Tibial nerve (tissue), 4 donors: ENCODE measurements at places on chromosomes 7 and 10. TPM values are rescaled to one million over a fixed set of nuclear protein-coding genes. Genes with fewer than 3 reads are reported as not detected.

The TIAL1 gene
- total RNA-seq: 53.0 TPM

The GTPBP10 gene
- 11.3 TPM for total RNA-seq

The ZNF736 gene
- total RNA-seq: 14.1 TPM

The TSPAN12 gene
- 7.1 TPM for total RNA-seq

The SORCS3 gene
- 1.8 TPM for total RNA-seq

The VWDE gene
- total RNA-seq: 12.6 TPM

The MXI1 gene
- total RNA-seq: 127 TPM

The TMEM273 gene
- total RNA-seq: 33.7 TPM

DNA sequence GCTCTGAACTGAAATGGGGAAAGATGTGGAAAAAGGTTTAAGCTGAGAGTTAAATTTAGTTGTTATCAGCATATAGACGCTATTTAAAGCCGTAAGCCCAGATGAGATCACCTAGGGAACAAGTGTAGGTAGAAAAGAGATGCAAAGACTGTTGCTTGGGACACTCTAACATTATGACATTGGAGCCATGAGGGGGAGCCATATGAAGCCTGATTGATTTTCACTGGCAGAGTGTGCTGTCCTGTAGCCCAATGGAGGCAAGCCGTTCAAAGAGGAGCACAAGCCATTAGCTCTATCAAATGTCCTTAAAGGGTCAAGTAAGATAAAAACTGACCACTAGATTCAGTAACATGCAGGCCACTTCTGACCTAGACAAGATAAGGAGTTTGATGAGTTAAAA, 223.3 kb downstream of the TWIST1 start:
- no peaks in the 10 kb centered on the region for H3K27me3 ChIP-seq
- H3K36me3 ChIP-seq: no peaks in the 10 kb centered on the region
- H3K4me3 ChIP-seq: no peak overlapping the region
- H3K27ac ChIP-seq: no peak overlapping the region
- no peak for DNase-seq

DNA sequence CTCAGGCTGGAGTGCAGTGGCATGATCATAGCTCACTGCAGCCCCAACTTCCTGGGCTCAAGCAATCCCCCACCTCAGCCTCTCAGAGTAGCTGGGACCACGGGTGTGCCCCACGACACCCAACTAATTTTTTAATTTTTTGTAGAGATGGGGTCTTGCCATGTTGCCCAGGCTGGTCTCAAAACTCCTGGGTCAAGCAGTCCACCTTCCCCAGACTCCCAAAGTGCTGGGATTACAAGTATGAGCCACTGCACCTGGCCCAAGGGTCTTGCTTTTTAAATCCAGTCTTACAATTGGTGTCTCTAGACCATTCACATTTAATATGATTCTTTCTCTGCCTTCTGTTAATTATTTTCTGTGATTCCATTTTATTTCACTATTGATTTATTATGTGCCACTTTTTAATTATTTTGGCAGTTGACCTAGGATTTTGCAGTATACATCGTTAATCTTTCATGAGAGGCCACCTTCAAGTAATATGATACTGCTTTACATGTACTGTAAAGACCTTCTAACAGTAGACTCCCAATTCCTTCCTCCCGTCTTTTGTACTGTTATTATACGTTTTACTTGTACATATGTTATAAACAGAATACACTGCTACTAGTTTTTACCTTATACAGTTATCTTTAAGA, 18.7 kb downstream of the MMP21 start:
- no peak for DNase-seq
- no peak overlapping the region for H3K27ac ChIP-seq
- no peak overlapping the region for H3K4me3 ChIP-seq
- H3K27me3 ChIP-seq: no peaks in the 10 kb centered on the region

DNA sequence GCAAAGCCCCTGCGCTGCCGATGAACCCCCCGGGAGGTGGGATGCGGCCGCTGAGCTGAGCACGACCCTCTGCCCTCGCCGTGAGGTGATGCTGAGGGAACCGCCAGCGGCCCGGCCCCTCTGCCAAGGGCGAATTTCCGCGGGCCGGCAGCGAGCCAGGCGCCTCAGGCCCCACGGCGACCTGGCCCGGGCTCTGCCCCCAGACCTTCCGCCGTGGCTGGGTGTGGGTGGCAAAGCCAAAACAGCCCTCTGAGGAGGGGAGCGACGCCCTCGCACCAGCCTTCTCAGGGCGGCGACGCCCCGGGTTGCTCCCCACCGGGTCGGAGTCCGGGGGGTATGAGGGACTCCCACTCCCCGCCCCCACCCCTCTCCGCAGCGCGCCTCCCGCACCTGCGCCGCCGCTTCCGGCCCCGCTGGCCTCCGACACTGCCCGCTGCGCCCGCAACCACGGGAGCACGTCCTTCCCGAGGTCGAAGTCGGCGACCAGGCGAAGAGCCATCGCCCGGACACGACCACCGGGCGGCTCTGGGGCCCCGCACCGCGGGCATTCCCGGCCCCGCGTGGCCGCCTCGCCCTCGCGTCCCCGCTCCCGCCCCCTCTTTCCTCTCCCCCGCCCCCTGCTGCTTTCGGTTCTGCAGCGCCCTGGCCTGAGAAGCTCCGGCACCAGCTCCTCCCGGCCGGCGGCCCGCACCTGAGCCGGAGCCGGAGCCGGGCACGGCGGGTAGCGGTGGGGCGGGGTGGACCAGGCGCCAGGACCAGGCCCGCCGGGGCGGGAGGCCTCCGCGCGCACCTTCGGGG, at the start of gene GSAP:
Gene GSAP, minus strand, starts transcription at position 527 of the 798 bp plus-strand sequence. Its CDS starts 28 bp downstream, at position 499.
- no peak for DNase-seq
- H3K36me3 ChIP-seq: no peaks in the 10 kb centered on the region
- H3K4me3 ChIP-seq: peak within 1 kb of the TSS; percentile 80
- H3K4me1 ChIP-seq: no peaks in the 10 kb centered on the region
- peak within 1 kb of the TSS; percentile 89 for H3K27ac ChIP-seq

- no peak overlapping the region for H3K27ac ChIP-seq
- no peak overlapping the region for H3K4me3 ChIP-seq
Measured at GRCh38 chr7:84238596-84238995, 44.0 kb upstream of the SEMA3A start.

DNA sequence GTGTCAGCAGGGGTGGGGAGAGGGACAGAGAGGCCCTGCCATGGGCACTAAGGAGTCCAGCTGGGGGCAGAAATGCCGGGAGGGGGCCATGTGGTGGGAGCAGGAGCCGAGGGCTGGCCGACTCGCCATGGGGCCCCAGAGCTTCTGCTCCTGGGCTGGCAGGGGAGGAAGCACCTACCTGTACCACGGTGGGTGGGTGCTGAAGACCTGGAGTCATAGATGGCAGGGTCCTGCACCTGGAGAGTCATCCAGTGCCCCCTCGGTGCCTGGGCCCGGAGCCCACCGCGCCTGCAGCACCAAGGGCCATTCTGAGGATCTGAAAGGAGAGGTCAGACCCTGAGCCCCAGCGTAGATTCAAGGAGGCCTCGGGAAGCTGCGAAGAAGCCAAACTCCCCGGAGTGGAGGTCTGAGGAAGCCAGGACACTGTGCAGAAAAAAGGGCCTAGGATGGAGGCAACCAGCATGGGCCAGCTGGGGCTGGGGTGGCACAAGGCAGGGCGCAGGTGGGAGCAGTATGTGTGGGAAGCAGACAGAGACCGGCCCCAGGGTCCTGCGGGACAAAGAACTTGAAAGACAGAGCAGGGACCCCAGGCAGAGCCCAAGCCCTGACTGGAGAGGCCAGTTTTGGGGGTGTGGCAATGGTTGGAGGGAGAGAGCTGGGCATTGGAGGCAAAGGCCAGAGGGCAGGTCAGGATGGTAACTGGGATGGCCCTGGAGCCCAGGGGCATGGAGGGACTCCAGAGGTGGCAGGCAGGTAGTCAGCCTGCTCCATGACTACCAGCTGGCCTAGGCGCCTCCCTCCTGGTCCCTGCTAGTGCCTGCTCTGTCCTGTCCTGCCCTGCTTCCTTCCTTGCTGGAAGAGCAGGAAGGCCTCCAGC, 26.7 kb upstream of the SMARCD3 start:
- no peaks in the 10 kb centered on the region for H3K27me3 ChIP-seq
- no peak overlapping the region for H3K27ac ChIP-seq
- H3K4me1 ChIP-seq: peaks cover 20% of the 10 kb centered on the region
- no peak for DNase-seq
- H3K36me3 ChIP-seq: peaks cover 14% of the 10 kb centered on the region
- no peak overlapping the region for H3K4me3 ChIP-seq

- H3K4me1 ChIP-seq: peaks cover 33% of the 10 kb centered on the region
- H3K4me3 ChIP-seq: no peak overlapping the region
- H3K27ac ChIP-seq: no peak overlapping the region
- H3K36me3 ChIP-seq: no peaks in the 10 kb centered on the region
- no peak for DNase-seq
Measured at GRCh38 chr7:41010967-41011366, 691.9 kb downstream of the INHBA start.

- H3K27ac ChIP-seq: no peak overlapping the region
- no peaks in the 10 kb centered on the region for H3K4me1 ChIP-seq
- no peak for DNase-seq
- H3K27me3 ChIP-seq: no peaks in the 10 kb centered on the region
- peaks cover 30% of the 10 kb centered on the region for H3K36me3 ChIP-seq
Measured at GRCh38 chr10:46006219-46006618, 24.2 kb downstream of the NCOA4 start.

DNA sequence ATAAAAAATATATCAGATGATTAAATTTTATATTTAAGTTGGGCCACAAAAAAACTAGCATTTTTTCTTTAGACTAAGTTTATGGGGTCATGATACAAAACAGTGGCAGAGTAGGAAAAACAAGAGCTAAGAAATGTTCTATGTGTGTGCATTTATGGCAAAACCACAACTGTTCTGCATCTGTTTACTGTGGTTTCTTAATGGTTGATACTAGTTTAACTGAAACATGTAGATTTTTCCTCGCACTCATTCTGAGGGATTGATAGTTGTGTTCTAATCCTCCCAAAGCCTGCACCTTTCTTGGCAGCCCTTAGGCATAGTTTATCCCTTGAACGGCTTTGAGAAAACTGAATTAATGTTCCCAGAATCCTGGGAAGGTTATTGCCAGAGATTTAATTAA, 66.6 kb upstream of the PHYHIPL start:
- no peak overlapping the region for H3K4me3 ChIP-seq
- H3K27me3 ChIP-seq: no peaks in the 10 kb centered on the region
- H3K4me1 ChIP-seq: peaks cover 2% of the 10 kb centered on the region
- H3K36me3 ChIP-seq: no peaks in the 10 kb centered on the region
- no peak for DNase-seq
